ENCODE measurements at places on chromosomes 16 and 17.

GRCh38 chr17:43873091-43873490 is 26.1 kb downstream of the CD300LG start:
- no peak for DNase-seq

DNA sequence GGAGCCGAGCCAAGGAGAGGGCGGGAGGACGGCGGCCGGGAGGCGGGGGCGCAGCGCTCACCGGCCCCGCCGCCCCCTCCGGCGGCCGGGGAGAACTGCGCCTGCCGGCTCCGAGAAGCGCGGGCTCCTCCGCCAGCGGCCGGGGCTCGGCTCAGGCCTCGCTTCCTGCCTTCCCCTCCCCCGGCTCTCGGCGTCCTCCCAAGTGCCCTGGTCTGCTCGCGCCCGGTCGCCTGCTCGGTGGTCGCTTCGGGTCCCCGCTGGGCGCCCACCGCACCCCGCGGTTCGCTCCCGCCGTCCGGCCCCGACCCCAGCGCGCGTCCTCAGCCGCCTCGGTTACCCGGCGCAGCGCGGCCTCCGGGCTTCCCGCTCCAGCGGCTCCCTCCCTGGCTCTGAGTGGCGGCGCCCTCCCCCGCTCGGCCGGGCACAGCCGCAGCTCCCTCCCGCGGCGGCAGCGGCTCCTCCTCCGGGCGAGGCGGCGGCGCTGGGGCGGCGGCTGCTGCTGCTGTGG is 313 bp downstream of the UBTF start:
- peak; percentile 74 for DNase-seq

DNA sequence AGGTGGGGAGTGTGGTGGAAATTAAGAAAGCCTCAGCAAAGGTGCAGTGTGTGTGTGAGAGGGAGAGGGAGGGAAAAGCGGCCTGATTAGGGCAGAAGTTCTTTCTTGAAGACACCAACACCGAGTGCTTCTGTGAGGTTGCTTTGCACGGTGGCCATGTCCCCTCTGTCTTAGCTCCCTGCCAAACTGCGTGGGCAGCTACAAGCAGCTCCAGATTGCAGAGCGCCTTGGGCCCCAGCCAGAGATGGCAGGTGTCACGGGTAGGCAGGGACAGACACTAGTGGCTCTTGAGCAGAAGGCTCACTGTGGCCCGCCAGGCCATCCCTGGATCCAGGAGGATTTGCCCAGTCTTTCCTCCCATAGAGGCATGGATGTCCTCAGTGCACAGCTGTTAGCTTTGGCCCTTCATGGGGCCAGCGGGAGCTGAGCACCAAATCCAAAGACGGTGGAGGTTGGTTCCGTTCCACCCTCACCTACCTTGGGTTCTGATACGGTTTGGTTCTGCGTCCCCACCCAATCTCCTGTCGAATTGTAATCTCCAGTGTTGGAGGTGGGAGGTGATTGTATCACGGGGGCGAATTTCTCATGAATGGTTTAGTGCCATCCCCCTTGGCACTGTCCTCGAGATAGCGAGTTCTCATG is 21.4 kb downstream of the KIAA0513 start:
- DNase-seq: no peak

DNA sequence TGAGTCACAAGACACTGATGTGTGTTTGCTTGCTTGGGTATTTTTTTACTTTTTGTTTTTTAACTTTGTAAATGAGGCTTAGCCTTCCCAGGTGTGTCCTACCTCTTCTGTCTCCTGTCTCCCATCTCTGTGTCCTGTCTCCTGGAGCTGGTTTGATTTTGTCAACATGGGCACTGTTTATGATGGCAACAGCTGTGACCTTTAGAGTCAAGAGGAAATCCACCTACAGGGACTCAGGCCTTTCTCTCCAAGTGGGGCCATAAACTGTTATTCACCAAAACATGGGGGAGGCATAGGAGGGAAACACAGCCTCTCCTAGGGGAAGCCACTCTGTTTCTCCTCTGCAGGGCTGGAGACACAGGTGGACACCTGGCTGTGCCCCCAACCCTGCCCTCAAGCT is 13.1 kb upstream of the PLCG2 start:
- DNase-seq: no peak

DNA sequence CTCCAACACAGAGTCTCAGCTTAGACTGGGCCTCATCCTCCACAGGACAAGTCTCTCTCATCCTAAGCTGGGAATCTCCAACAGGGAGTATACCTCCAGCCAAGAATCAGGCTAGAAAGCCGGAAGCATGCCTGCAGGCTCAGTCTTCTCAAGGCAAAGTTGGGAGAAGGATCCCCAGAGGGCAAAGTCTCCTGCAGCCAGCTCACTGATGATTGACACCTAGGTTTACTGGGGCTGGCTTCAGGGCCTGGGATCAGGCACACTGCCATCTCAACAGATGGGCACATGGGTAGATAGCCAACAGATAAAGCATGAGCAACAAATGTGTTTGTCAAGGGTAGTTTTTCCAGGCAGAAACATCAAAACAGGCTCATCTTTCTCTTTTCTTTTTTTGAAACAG is 56.1 kb upstream of the TOX3 start:
- DNase-seq: no peak

DNA sequence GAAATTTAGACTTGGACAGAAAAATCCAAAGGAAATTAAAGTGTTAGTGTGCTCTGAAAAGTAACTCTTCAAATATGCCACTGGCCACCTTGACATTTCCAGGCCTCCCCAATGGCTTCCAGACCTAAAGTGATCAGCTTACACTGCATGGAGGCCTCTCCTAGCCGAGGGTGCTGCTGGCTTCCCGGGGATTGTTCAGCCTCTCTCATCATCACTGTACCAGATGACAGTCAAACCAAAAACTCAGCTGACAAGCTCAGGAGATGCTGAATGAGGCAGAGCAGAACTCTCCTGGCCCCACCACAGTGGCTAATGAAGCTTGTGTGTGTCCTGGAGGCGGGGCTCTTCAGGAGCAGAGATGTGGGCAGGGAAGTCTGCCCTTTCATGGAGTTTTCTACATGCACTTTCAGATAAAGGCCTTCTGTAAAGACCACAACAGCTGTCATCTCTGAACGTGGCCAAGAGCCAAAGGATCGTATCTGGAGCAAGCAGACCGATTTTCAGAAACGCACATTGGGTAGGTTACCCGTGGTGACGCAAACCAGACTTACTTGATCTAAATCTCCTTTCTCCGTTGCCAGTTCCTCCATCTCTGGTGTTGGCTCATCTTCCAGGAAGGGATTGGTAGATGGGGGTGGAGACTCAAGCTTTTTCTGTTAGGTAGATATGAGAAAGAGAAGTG is 113.3 kb downstream of the VPS53 start:
- no peak for DNase-seq

DNA sequence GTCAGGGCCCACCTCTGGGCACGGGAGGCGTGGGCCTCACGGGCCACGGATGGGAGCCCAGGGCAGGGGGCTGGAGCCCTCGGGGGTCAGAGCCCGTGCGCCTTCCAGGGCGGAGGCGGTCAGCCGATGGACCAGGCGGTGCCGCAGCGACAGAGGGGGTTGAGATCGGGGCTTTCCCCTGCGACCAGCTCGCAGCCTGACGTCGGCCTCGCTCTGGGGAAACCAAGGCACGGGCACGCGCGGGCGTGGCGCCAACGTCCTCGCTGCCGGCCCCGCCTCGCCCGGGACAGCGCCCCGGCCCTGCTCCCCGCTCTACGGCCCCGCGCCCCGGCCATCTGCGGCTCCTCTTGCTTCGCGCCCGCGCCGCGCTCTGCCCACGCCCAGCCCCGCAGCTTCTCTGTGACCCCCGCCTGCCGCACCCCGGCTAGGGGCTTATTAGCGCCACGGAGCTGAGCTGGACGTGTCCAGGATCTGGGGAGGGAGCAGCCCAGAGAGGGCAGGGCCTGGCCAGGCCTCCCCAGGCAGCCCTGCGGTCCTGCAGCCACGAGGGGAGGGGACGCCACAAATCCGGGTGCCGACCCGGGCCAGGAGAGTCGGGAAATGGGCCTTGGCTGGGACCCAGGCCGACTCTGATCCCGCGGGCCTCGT is 13.5 kb downstream of the ACTG1 start:
- no peak for DNase-seq

GRCh38 chr16:66254751-66255150 is 111.7 kb upstream of the CDH5 start:
- no peak for DNase-seq

- DNase-seq: peak; percentile 36
These were observed 513 bp downstream of the CRLF3 start for GRCh38 chr17:30824002-30824355.

GRCh38 chr17:77843896-77844295 is 114.6 kb upstream of the TNRC6C start:
- DNase-seq: no peak

GRCh38 chr16:16073891-16074881 is 124.8 kb downstream of the ABCC1 start:
- DNase-seq: no peak

DNA sequence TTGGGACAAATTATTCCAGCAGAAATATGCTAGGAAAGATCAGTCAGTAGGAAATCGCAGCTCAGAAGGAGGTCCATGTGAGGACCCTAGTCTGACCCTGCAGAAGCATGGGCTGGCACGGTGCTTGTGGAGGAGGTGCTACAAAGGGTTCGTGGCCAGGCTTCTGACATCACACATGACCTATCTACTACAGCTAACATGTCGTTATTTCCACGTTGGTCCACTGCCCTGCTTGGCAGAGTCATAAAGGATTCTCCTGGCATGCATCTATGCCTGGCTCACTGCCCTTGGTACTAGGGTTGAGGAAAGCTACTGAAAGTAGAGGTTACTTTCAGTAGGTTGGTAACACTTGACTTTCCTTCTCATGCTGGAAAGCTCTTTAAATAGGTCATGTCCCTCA is 118.1 kb upstream of the SHISA6 start:
- no peak for DNase-seq

GRCh38 chr17:9472541-9472940 is 103.1 kb downstream of the STX8 start:
- DNase-seq: no peak

GRCh38 chr16:12800817-12801216 is 2.9 kb downstream of the CPPED1 start:
- no peak for DNase-seq

All from CD4-positive, alpha-beta T cell treated with Interleukin-12 subunit alpha and Interleukin-12 subunit beta, for 1 hour (primary cell).